Colonic mucosa (tissue), 4 donors: ENCODE measurements at places on chromosomes 2 and 18. TPM values are rescaled to one million over a fixed set of nuclear protein-coding genes. Genes with fewer than 3 reads are reported as not detected.
A peak's percentile ranks its signal among the peaks of the same experiment; 100 is the strongest.

GRCh38 chr2:73212448-73213176, 1.4 kb upstream of the SMYD5 start:
- no peaks in the 10 kb centered on the region for H3K4me1 ChIP-seq
- H3K27ac ChIP-seq, result no peak overlapping the region
- DNase-seq, result peak; percentile 69
- H3K4me3 ChIP-seq, result no peak overlapping the region

GRCh38 chr2:23522726-23523372, 137.9 kb downstream of the KLHL29 start:
- no peaks in the 10 kb centered on the region for H3K4me1 ChIP-seq
- H3K27me3 ChIP-seq, result no peaks in the 10 kb centered on the region
- H3K4me3 ChIP-seq, result no peak overlapping the region

DNA sequence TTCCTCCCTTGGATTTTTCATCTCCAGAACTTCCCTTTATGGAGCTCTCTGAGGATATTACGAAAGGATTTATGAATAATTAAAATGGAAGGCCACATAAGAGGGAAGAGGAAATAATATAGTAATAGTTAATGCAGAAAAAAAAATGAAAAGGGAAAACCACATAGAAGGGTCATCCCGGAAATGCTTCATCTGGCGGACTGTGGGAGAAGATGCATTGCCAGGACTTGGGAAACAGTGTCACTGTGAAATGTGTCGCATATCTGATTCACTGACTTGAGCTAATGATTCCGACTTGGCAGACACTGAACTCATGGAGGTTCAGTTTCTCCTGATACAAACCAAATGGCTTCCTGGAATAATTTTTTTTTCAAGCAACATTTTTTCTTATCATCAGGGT, 129.9 kb upstream of the RMP24 start:
- H3K36me3 ChIP-seq, result no peaks in the 10 kb centered on the region
- H3K4me3 ChIP-seq, result no peak overlapping the region
- DNase-seq, result no peak
- H3K4me1 ChIP-seq, result no peaks in the 10 kb centered on the region
- no peak overlapping the region for H3K27ac ChIP-seq

DNA sequence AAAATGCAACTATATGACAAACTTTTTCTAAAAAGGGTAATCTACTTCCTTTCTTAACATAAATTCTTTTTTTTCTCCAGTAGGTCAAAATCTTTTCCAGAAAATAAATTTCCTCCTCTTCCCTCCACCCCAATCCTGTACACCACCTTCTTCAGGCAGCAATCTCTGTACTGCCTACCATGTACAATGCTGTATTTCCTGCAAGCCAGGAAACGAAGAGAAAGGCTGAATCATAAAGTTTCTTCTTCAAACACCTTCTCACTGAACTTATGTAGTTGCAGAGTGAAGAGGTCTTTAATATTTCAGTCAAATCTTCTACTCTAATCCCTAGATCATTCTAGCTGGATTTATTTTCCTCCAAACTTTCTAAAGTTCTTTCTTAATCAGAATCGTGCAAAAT, 18.2 kb upstream of the C2orf66 start:
- no peaks in the 10 kb centered on the region for H3K4me1 ChIP-seq
- H3K4me3 ChIP-seq, result no peak overlapping the region
- H3K36me3 ChIP-seq, result no peaks in the 10 kb centered on the region
- H3K27ac ChIP-seq, result no peak overlapping the region
- DNase-seq, result no peak
- no peaks in the 10 kb centered on the region for H3K27me3 ChIP-seq

GRCh38 chr2:104845552-104845931, 8.4 kb upstream of the POU3F3 start:
- DNase-seq, result no peak
- no peak overlapping the region for H3K4me3 ChIP-seq
- H3K27ac ChIP-seq, result no peak overlapping the region
- no peaks in the 10 kb centered on the region for H3K36me3 ChIP-seq

GRCh38 chr2:26745609-26746327, 18.3 kb upstream of the SLC35F6 start:
- peak; percentile 86 for DNase-seq
- H3K27ac ChIP-seq, result no peak overlapping the region
- H3K4me1 ChIP-seq, result no peaks in the 10 kb centered on the region
- H3K36me3 ChIP-seq, result no peaks in the 10 kb centered on the region

DNA sequence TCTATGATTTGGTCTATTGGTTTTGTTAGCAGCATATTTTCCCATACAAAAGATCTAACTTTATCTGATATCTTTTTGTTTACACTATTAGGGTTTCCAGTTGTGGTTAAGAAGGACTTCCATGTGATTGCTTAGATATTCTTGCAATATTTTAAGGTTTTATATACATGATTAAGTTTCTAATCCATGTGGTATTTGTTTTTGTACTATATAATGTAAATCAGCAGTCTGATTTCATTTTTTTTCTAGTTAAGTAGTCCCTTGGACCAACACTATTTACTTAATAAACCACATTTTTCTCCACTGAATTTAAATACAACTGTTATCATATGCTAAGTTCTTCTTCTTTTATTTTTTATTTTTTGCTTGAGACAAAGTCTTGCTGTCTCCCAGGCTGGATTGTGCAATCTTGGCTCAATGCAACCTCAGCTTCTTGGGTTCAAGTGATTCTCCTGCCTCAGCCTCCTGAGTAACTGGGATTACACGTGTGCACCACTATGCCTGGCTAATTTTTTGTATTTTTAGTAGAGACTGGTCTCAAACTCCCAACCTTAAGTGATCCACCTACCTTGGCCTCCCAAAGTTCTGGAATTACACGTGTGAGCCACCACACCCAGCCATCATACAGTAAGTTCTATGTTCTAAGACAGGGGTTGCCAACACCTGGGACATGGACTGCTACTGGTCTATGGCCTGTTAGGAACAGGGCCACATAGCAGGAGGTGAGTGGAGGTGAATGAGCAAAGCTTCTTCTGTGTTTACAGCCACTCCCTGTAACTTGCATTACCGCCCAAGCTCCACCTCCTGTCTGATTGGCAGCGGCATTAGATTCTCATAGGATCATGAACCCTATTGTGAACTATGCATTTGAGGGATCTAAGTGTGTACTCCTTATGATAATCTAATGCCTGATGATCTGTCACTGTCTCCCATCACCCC, 58.5 kb upstream of the RAB27B start:
- H3K27ac ChIP-seq, result no peak overlapping the region
- no peak overlapping the region for H3K4me3 ChIP-seq
- DNase-seq, result no peak
- no peaks in the 10 kb centered on the region for H3K36me3 ChIP-seq

DNA sequence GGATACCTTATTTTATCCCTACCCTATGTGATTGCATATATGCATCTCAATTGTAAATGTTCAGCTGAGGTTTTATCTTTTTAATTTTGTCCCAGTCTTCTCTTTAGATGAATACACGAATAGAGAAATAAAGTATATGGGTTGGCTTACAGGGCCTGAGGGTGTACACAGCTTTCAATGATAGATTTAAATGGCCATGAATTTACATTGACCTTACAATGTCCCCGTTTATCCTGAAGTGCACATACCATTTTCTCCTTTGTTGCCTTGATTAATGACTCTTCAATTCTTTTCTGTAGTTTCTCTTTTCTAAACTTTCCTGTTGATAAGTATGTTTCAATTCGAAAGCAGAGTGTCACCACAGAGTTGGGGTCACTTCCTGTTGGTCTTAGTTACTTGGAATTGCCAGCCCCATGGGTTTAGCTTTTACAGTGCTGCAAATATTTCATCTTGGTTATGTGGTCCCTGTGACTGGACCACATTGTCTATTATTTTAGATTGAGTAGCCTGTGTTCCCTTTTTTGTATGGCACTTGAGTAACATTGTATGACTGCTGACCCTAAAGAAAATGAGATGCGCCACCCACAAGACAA, 1616.3 kb upstream of the ACVR2A start:
- DNase-seq, result no peak
- no peak overlapping the region for H3K27ac ChIP-seq
- no peaks in the 10 kb centered on the region for H3K4me1 ChIP-seq
- no peak overlapping the region for H3K4me3 ChIP-seq

GRCh38 chr2:213104092-213104902, 47.1 kb downstream of the IKZF2 start:
- no peaks in the 10 kb centered on the region for H3K36me3 ChIP-seq
- H3K27ac ChIP-seq, result no peak overlapping the region
- H3K4me1 ChIP-seq, result no peaks in the 10 kb centered on the region
- H3K27me3 ChIP-seq, result no peaks in the 10 kb centered on the region

Gene REG3A
- total RNA-seq, result 0.79 TPM

Gene PEX13
- 31.7 TPM for total RNA-seq

Gene BIRC6
- total RNA-seq, result 74.6 TPM

Gene SH2D6
- 1.6 TPM for total RNA-seq

Gene GAREM2
- total RNA-seq, result 3.9 TPM

Gene BOLL
- not detected for total RNA-seq

Gene GPC1
- 23.1 TPM for total RNA-seq
